ENCODE measurements at places on chromosomes 2 and 18.
A peak's percentile ranks its signal among the peaks of the same experiment; 100 is the strongest.

GRCh38 chr2:100895402-100895801 lies 75.5 kb downstream of the NPAS2 start:
- DNase-seq, result no peak

GRCh38 chr18:48356151-48356745 lies 52.9 kb downstream of the ZBTB7C start:
- DNase-seq, result no peak

DNA sequence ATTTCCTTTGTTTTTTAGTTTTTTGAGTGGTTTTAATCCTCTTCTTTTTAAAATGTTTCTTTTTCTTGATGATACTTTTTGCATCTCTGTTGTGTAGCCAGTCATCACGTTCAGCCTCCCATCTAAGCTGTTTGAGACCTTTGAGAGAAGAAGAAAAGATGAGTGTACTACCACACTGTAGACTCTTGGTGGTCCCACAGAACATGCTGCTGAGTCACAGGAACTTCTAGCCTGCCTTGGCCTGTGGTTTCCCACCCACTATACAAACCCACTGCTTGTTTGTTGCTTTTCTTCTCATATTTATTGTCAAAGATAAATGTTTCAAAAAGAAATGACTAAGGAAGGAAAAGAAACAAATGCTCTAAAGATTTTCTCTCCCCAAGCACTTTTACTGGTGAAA lies 5.5 kb downstream of the CEBPZOS start:
- DNase-seq, result peak; percentile 31

DNA sequence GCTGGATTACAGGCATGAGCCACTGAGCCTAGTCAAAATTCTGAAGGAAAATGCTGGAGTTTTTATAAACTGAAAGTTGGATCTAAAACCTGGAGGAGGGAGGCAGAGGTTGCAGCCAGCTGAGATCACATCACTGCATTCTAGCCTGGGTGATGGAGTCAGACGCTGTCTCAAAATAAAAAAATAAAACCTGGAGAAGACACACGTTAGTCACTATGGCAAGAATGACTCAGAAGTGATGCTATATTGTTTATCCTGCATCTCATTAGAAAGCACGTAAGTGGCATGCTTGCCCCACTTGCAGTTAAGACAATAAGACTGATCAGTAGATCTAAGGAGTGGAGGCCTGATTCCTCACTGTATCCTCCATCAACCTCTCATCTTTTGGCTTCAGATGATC lies 106.6 kb upstream of the STON1 start:
- DNase-seq, result peak; percentile 67

DNA sequence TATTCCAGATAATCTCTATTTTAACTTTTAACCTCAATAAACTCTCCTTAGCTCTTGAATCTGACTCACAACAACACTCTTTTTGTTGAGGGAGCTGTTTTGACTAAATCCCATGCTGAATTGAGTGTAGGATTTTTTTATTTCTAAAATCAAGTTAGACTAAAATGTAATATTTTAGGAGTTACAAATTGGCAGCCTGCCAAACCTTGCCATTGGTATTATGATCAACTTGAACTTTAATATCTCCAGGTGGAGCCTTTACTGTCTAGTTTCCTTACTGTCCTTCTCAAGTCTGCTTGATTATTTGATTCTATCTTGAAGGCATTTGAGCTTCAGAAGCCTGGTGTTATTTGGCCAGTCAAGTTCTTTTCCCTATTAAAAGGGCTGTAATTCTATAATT lies 8.7 kb downstream of the PIKFYVE start:
- DNase-seq, result no peak

DNA sequence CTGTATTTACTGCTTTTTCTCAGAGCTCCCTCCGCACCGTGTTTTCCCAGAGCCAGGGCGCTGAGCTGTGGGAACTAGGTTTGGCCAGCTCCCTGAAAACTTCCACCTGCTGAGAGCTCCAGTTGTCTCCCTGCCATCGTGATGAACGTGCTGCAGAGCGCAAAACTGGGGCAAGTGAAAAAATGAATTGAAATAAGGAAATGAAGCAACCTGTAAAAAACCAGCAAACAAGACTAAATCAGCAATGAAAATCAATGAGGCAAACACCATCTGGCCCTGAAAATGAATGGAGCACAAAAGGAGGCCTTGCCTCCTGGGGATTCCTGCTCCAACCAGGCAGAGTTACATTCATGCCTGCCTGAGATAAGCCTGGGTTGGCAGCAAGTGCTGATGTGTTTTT lies 129.9 kb downstream of the MARCHF4 start:
- no peak for DNase-seq

- no peak for DNase-seq
Observed at GRCh38 chr2:116586328-116586689, 1228.2 kb upstream of the DDX18 start.

DNA sequence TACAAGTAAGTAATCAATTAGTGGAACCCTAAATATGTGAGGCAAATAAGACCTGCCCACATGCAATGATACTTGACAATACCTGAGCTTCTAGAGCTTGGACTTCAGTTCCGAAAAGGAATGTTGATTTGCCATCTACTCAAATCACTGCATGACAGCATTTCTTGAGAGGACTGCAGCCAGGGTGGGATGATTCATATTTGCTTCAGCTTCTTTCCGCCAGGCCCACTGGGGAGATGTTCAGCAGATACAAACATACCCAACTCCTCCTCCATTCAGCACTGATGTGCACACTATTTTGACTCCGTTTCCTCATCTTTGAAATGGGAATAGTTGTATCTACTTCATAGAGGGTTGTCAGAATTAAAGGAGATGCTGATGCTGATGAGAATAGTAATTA lies 28.8 kb upstream of the TMEM177 start:
- peak; percentile 64 for DNase-seq

DNA sequence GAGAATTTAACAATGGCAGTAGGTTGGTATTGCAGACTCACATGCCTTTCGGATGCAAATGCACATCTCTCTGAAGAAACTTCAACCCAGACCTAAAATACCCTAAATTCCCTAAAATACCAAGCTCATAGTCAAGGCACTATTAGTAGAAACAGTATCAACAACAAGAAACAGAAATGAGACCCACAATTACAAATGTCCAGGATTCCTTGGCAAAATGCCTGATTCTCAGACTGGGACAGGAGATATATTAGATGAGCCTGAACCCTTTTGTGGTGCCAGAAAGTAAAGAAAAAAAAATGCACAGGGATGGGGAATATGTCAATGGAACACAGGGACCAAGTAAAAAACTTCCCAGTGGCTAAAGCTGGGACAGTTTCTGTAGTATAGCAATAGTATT lies 77.2 kb downstream of the NAT8 start:
- DNase-seq, result no peak

- no peak for DNase-seq
Observed at GRCh38 chr18:22420652-22421051, 2.9 kb upstream of the CTAGE1 start.

GRCh38 chr18:35155398-35156117 lies 85.3 kb upstream of the ZNF397 start:
- peak; percentile 37 for DNase-seq

DNA sequence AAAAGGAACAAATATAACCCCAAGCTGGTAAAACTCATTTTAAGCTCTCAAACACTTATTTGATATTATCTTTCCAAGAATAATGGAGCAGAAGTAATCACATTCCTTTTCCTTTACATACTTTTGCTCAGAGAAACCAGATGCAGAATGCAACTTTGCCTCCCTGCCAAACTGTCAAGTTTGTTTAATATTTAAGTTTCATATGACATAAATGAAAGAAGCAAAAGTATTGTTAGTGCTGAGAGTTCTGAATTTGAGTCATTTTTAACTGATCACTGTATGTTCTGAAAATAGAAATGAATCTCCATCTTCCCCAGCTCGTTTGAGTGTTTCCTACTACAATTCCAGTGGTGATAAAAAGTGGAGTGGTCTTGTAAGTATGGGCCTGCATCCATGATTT lies 423.4 kb downstream of the PID1 start:
- DNase-seq, result peak; percentile 40

DNA sequence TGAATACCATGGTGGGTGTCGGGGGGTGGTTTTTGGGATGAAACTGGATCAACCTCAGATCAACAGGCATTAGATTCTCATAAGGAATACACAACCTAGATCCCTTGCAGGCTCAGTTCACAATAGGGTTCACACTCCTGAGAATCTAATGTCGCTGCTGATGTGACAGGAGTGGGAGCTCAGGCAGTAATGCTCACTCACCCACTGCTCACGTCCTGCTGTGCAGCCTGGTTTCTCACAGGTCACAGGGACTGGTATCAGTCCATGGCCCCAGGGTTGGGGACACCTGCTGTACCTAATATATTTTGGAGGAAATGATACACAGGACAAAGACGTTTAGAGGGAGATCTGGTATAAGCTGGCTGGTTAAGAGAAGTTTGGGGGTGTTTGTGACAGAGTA lies 338.8 kb downstream of the PLCL1 start:
- no peak for DNase-seq

DNA sequence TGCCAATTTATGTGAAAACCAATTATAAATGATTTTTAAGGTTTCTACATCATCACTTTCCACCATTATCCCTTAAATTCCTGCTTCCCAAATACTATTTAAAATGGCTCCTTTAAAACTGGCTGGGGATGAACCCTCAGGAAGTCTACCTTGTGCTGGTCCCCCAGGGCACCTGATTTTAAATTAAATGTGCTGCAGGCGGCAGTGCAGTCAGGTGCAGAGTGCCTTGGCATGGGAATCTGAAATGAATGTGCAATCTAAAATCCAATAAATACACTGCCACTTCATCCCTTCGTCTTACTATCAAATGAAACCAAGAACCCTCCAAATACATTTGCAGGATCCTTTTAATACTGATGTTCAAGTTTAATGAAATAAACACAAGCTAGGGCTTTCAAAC lies 61.8 kb downstream of the C2orf76 start:
- DNase-seq, result no peak

DNA sequence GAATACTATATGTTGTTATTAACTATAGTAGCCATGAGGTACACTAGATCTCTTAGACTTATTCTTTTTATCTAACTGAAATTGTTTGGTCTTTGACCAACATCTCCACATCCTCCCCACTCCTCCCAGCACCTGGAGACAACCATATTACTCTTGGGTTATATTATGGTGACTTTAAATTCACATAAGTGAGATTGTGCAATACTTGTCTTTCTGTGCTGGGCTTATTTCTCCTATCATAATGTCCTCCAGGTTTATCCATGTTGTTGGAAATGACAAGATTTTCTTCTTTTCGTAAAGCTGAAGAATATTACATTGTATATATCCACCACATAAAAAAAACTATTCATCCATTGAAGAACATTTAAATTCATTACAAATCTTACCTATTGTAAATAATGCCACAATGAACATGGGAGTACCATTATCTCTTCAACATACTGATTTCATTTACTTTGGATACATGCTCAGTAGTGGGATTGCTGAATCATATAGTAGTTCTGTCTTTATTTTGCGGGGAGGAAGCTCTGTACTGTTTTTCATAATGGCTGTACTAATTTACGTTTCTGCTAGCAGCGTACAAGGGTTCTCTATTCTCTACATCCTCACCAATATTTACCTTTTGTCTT lies 159.2 kb upstream of the SCN7A start:
- peak; percentile 64 for DNase-seq

GRCh38 chr2:173086518-173087213 lies 11.0 kb downstream of the MAP3K20 start:
- DNase-seq, result peak; percentile 32

DNA sequence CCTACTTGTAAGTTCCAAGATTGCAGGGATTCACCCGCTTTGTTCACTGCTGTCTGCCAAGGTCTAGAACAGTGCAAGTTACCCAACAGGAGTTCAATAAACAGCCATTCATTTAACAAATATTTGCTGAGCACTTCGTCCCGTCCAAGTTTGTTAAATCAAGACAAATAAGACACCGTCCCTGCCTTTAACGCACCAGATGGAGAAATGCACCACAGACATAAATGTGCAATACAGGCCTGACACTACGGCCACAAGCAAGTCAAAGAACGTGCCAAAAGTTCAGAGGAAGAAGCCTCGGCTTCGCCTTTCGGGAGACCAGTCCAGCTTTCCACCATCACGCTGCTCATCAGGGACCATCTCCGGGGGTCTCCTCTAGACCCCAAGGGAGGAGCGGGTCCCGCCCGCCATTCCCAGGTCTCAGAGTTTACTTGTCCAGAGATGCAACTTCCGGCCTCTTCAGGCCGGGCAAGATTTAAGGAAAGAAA lies 429 bp downstream of the C2orf76 start:
- peak; percentile 42 for DNase-seq

Measured in choroid plexus epithelial cell (primary cell).